ENCODE measurements at places on chromosomes 6 and 20.

DNA sequence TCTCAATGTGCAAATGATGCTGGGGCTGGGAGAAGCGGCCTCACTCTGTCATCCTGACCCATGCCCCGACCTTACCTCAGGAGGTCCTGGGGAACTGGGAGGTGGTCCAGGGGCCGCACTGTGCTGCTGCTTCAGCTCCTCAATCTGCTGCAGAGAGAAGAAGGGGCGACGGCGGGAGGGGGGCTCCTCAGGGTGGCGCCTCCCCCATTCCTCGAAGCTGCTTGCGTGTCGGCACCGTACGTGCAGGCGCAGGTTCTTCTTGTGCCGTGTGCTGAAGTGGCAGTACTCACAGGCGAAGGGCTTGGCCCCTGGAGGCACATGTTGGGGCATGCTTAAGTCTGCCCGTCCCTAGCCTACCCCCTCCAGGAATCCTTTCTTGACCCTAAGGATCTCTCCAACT, 12.9 kb downstream of the ZNF335 start:
- peak; percentile 1 for DNase-seq

DNA sequence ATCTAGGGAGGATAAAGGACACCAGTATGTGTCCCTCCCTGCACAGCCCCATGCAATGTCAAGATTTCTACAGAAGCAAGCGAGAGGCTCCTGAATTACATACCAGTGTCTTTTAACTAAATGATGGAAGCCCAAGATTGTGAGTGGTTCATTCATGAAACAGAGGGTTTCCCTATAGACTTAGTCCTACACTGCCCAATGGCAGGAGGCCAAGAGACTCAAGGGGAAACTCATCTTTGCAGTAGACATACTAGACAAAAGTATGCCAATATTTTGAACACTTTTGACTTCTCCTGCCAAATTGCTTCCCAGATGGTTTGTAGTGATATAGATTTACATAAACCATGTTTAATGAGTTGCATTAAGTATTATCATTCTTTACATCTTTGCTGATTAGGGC, 557.2 kb upstream of the JAG1 start:
- no peak for DNase-seq

GRCh38 chr6:33841070-33841469, 37.3 kb upstream of the MLN start:
- DNase-seq, result no peak

DNA sequence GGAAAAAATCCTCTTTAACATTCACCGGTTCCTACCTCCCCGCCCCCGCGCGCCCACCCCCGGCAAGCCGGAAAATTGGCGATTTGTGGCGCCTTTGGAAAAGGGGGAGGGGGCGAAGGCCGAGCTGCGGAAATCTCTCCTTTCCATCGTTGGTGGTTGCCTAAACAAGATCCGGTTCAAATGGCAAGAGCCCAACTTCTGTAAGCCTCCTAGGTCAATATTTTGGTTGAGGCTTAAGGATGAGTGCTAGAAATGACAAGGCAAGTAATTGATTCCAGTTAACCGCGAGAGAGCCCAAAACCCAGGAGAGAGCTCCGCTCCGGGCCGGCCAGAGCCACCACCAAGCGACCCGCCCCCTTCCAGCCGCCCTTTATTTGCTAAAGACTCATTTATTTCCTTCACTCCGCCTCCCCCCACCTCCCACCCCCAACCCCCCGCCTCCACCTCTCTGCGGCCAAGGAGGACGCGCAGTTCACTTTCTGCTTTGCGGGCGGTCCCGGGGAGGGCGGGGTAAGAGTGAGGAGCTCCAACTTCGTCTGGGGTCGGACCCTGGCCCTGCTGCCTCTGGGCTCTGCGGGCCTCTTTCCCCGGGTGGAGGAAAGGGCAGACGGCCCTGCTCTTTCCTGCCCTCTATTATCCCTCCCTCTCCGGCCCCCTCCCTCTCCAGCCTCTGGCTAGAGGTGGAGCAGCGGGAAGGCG, 838 bp upstream of the NKX2-2 start:
- DNase-seq, result no peak

GRCh38 chr20:47127999-47128398, 228.5 kb downstream of the ZMYND8 start:
- DNase-seq, result peak; percentile 56

DNA sequence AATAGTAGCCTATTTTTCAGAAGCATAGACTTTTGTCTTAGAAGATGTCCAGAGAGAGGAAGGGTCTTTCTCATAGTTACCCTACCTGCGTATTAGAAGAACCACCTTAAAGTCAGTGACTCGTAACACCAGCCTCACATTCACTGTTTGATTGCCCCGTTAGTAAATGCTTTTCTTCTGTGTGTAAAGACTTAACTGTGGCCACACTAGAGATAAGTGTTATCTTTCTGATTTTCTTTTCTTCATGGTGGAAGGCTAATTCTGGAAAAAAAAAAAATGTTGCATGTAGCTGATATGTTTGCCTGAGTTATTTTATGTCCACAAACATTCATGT, 83.9 kb downstream of the SAMD3 start:
- no peak for DNase-seq

DNA sequence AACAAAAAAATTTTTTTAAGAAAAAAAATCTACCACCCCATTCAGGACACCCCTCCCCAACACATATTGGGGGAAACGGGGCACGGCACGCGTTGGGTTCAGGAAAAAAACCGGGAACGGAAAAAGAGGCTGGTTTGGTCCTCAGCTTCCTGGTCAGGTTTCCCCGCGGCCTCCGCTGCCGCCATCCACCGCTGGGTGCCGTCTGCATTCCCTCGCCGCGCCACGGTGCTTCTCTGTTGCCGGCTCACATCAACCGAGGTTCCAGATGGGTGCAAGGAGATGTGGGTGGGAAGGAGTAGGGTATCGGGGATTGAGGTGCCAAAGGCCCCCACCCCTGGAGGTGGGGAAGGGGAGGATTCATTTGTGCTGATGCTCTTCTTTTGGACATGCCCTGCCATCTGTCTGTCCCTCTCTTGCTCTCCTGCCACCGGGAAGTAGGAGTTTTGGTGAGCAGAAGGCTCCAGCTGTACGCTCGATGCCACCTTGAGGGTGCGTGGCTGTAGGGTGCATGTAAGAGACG, 5.8 kb downstream of the MCCD1 start:
- no peak for DNase-seq

- DNase-seq, result no peak
These were observed 62.4 kb downstream of the PREX1 start for GRCh38 chr20:48765359-48765758.

GRCh38 chr20:4016340-4017050, 1.1 kb upstream of the RNF24 start:
- no peak for DNase-seq
